ENCODE measurements at places on chromosomes 13 and 19.

DNA sequence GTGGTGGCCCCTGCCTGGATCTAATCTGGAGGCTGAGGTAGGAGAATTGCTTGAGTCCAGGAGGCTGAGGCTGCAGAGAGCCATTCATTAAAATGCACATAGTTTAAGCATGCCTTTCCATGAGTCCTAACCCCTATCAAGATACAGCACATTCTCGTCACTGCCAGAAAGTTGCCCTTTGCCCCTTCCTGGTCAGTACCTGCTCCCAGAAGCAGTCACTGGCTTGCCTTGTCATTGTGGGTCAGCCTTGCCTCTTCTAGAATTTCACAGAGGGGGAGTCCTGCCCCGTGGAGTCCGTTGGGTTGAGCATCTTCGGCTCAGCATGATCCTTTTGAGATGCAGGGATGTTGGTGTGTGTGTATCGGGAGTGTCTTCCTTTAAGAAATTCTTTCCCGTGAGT lies 10.8 kb downstream of the BICRA start:
- DNase-seq, result peak; percentile 74

DNA sequence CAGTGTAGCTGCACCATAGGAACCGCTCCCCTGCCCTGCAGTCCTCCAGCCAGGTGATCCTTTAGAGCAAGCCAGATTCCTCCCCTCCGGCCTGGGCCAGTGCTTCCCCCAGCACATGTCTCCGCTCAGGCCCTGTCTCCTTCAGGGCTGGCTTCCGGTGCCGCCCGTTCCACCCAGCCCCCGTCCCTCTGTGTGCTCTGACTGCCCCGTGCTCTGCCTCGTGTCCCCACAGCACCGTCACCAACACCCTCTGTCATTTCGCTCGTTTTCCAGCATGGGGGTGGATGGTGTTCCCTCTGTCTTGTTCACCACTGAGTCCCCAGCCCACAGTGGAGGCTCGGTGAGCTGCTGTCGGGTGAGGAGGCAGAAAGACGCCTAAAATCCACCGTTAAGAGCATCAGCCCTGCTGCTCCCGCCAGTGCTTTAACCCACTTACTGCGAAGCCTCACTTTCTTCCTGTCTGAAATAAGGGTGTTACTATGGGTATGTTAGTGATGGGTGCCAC lies 54.5 kb downstream of the TSSK6 start:
- no peak for DNase-seq

DNA sequence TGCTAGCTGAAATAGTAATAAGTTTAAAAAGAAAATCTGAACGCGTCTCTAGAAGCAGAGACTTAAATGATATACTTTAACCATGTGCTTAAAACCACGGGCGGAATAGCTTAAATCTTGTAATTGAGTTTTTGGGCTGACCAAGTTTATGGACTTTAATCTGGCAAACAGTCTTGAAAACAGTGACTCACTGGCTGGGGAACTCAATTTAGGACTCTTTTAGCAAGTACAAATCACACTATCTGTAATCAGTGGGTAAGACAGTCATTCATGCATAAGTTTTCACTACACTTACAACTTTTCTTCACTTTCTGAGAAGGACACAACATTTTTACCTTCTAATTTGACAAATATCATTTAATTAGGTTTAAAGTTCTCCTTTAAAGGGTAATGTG lies 26.8 kb downstream of the ZNF627 start:
- peak; percentile 84 for DNase-seq

DNA sequence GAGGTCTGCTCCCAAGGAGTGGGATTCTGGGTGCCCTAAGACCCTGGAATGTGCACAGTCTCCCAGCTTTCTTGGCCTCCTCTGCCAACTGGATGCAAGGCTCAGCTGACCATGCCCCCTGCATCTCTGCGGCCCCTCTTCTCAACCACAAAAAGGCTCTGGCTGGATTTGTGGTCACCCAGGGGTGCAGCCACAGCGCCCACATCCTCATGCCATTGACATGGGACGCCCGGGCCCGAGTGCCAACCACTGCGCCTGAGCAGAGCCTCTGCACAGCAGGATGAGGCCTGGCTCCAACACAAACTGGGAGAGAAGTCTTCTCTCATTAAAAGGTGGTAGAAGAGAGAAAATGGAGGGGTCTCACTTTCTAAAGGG lies 103.5 kb downstream of the FOXO1 start:
- peak; percentile 43 for DNase-seq

DNA sequence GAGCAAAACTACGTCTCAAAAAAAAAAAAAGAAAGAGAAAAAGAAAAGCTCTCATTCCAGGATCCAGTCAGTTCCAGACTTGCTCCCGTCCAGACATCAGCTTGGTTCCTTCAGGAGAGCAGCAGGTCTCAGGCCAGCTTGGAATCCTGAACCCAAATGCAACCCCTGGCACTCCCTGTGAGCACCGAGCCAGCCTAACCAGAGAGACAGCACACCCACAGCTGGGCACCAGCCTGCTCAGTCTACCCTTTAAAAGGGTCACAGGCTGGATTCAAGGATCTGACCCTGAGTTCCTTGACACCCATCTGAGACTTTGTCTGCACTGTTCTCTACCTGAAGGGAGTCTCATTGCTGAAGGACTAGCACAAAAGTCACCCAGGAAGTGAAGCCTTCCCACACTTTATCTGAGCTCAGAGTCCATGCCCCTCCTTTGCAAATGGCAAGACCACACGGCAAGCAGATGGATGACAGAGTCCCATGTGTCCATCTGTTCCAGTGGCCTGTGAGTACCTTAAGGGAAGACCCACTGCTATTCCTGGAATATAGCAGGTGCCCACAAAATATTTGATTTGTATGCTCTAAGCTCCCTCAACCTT lies 1.4 kb downstream of the PEPD start:
- no peak for DNase-seq

- peak; percentile 97 for DNase-seq
Observed at GRCh38 chr19:45424191-45425058, 708 bp upstream of the ERCC1 start.

DNA sequence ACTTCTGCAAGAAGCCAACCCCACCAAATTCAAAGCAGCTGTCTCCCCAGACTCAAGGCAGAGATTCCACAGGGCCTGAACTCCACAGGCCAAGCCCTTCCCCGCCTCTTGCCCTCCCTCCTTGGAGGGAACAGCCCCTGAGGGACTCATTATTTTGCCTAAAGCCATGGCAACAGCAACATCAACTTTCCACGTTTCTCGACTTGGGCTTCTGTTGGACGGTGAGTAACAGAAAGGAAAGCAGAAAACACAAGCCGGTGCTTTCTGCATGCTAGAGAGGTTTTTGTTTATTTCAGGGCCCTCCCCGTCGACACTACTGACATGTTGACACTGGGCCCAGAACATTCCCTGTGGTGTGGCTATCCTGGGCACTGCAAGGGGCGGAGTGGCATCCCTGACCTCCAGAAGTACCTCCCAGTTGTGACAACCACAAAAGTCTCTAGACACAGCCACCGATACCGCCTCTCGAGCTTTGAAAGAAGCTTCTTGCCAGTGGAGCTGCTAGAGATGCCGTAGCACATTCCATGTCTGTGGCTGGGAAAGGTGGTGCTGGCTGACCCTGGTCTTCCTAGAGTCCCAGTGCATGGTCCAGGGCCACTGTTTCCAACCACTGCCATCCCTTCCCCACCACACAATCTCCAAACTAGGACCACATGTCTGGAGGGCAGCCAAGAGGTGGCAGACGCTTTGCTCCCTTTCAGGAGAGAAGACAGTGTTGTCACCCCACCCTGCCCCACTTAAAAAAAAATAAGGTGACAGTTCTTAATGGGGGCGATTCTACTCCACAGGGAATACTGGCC lies 12.8 kb downstream of the CAPS start:
- no peak for DNase-seq

DNA sequence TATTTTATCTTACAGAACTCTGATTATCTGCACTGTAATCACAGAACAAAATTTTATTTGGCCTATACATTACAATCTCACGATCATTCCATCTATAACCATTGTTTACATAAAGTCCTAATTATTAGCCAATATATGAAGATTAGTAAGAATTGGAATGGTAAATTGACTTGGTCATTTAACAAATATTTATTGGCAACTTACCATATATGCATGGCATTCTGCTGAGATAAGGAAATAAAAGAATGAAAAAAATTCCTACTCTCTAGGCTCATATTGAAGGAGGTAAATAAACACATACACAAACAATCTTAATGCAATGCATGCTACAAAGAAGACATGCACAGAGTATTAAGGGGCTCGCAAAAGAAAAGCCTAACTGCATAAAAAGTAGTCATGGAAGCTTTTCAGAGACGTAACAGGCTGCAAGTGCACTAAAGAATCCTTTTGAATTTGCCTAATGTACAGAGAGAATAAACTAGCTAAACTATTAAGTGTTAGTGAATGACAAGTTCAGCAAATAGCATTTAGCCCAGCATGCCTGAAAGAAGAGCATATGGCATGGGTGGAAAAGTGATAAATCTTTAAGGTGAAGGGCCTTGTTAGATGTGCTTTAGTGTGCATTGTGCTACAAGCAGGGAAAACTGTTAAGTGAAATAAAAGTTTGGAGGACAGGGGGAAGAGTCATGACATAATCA lies 1131.1 kb downstream of the PCDH9 start:
- DNase-seq, result no peak

DNA sequence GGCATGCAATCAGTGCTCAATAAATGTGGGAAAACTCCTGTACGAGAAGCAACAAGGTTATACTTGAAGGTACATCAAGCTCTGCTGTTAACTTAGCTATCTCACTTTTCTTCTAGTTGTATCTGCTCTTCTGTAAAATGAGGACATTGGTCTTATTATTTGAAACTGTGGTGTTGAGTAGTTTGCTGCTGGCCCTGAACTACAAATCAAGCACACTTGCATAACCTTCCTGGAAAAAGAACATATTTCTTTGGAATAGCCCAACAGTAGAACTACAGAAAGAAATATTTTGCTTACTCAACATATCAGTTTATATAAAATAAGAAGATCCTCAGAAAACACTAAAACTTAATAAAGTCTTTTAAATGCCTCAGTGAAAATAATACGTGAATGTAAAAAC lies 203.0 kb downstream of the KCTD12 start:
- no peak for DNase-seq

DNA sequence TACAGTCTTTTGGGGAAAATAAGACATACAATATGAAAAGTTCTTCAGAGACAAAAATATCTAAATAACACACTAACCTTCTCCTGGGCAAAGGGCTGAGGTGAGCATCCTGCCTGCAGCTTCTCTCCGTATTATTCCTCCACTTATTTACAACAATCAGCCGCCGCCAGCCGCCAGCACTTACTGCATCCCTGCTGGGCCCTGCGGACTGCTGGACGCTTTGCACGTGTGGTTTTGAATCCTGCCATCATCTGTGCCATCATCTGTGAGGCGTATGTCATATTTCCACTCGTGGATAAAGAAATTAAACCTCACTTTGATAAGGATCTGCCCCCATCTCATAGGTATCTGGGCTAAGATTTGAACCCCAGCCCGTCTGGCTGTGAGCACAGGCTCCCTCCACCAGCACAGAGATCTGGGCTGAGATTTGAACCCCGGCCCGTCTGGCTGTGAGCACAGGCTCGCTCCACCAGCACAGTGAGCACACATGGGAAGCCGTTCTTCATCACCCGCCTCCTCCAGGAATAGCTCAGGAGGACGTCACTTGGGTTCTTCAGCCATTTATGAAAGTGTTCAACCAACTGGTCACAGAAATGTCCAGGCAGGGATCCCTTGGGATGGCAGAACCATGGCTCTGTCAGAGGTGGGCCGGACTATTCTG lies 35.2 kb upstream of the TUBGCP3 start:
- no peak for DNase-seq

- DNase-seq, result no peak
Observed at GRCh38 chr19:43518051-43518450, 8.9 kb downstream of the ETHE1 start.

GRCh38 chr13:112781287-112781686 lies 91.4 kb downstream of the ATP11A start:
- no peak for DNase-seq

- no peak for DNase-seq
Observed at GRCh38 chr13:44435919-44436510, 62.4 kb downstream of the SERP2 start.

- DNase-seq, result peak; percentile 65
Observed at GRCh38 chr19:55172741-55173140, 6.3 kb upstream of the DNAAF3 start.

DNA sequence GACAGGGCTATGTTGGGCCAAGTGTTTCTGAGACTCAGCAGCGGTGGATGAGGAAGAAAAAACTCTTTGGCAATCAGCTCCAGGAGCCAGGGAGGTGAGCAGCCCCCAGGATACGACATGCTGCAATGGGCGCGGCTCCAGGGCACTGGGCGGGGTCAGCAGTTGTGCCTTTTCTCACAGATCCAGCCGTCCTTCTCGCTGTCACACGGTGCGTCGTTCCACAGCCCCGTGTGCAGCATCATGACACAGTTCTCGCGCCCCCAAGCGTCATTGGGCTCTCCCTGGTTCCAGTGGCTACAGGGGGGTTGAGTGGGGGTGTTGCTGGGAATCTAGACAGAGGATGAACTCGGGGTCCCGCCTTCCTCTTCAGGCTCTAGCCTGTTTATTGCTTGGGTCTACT lies 2.7 kb downstream of the CLEC4G start:
- DNase-seq, result no peak

GRCh38 chr13:35716186-35716585 lies 239.7 kb upstream of the MAB21L1 start:
- peak; percentile 68 for DNase-seq

GRCh38 chr13:99296398-99296797 lies 10.8 kb downstream of the GPR183 start:
- no peak for DNase-seq

GRCh38 chr13:101552786-101553185 lies 100.3 kb downstream of the ITGBL1 start:
- DNase-seq, result peak; percentile 57
